ENCODE measurements at places on chromosomes 12 and 14.
A peak's percentile ranks its signal among the peaks of the same experiment; 100 is the strongest.

DNA sequence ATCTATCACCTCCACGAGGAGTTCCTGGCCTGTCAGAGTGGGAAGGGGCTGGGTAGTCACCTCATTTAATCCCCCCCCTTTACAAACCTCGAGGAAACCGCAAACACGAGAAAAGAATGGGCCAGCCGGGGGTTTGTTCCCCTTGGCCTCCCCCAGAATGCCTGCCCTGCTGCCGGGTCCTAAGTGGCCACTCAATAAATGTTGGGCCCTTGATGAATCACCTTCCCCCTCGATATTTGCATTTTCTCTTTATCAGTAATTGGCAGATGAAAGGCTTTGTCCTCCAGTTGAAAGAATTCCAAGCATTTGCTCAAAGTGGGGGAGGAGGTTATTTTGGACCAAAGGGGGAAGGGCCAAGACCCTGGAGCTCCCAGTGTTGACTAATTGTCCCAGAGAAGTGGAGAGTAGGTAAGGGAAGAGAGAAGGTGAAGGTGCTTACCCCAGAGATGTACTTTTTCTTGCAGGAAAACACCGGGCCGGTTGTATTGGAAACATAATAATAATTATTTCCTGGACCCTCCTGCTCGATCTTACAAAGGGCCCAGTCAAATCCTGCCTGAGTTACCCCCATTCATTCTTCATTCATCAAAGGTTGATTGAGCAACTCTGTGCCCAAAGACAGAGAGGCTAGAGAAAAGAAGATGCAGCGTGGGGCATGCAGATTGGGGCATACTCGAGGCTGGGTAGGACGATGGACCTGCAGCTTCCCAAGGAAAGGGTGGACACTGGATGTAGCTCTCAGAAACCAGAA is 1.9 kb upstream of the KDM2B start:
- no peak for DNase-seq

DNA sequence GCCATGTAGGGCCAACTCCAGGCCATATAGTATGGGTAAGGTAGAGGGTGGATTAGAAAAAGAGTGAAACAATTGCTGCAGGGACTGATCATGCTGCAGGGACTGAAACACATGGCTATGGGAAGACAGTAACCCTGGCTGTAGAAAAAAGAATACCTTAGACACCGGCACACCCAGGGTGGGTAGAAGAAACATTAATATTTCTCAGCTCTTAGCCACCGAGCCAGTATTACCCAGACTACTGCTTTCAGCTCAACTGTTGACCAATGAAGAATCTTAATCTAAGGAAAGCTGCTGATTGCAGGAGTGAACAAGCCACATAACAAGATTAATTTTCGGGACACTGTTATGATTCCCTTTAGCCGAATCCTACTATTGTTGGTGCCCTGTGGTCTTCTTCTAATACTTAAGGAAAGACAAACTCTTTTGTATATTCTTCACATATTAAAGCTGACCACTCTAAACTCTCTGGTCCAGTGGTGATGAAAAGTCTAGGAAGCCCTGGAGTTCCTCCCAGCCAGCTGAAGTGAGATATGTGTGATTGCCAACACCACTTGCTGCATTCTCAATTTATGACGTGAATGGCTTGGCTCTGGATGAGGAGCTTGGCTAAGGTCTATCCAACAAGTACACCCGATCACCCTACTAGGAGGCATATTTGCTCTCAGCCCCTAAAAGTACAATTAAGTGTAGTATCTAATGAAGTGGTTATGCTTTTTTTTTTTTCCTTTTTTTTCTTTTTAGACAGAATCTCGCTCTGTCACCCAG is 69.2 kb downstream of the NOVA1 start:
- DNase-seq = peak; percentile 80

GRCh38 chr12:28966046-28966780 is 182.9 kb upstream of the FAR2 start:
- DNase-seq = peak; percentile 51

GRCh38 chr12:39205969-39206368 is 237.0 kb downstream of the KIF21A start:
- no peak for DNase-seq

DNA sequence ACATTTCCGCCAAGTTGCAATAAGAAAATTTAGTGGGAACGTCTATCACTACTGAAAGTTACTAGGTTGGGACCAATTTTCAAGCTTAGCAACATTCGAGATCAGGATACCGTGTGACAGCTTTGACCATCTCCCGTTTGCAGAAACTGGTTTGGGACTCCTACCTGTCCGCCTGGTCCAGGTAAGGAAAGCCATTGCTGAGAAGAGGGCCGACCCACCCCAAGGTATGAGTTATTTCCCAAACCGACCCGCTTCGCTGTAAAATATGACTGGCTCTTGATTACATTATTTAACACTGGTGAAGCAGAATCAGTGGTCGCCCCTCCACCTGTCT is 271 bp downstream of the DNAI7 start:
- no peak for DNase-seq

GRCh38 chr12:114668886-114669288 is 15.1 kb downstream of the TBX3 start:
- no peak for DNase-seq

DNA sequence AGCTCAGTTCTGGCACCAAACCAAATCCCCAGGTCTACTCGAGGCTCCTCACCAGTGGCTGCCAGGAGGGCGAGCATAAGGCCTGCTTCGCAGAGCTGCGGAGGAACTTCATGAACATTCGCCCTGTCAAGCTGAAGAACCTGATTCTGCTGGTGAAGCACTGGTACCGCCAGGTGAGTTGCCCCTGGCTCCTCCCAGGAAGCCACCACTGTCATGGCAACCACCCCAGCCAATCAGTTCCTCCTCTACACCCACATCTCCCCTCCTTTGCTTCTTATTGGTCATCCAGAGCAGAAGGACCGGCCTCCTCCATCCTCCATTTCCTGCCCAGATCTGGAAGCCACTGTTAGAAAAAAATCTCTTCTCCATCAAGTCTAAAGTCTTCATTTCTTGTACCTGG is 17.2 kb upstream of the OAS2 start:
- no peak for DNase-seq

DNA sequence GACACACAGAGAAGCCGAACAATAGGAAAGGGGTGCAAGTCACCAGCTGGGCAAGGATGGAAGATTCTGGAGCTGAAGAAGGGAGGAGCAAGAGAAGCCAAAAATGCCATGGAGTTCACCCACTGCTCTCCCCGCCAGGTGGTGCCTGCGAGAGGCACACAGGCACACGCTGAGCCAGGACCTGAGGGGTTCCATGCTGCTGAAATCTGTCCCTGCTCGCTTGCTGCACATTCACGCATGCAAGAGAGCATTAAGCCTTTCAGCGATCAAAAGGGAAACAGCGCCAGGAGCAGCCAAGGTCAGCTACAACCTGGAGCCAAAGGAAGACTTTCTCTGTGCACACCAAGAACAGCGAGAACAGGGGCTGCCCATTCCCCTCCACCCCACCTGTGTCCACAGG is 104.1 kb downstream of the ANO2 start:
- DNase-seq = no peak

- peak; percentile 40 for DNase-seq
Observed at GRCh38 chr12:19959353-19959752, 409.0 kb upstream of the PDE3A start.

DNA sequence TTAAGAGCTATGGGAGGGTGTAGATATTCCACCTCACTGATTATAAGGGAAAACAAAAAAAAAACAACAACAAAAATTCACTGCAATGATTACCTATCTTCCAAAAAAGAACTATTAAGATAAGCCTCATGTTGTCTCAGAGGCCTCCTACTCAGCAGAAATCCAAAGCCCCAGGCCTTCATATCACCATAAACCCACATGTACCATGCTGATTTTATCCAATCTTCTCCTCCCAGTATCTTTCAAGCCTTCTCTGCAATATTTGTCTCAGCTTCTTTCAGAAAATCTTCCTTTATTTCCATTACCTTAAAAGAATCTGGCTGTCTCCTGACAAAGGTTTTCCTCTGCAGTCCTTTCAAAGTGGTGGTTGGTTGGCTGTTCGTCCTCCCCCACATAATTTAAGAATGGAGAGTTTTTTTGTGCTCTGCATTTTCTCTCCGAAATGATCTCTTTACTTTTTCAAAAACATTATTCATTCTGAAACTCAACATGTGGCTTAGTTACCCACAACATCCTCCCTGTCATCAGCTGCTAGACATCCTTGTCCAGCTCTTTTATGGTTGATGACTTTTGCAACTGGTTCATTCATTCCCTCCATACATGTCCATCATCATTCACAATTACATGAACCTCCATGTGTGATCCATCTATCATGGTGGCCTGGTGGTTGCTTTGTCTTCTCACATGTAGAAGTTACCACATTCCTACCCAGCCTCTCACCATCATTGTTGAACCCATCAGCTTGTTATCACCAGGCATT is 2.9 kb upstream of the EPYC start:
- no peak for DNase-seq

DNA sequence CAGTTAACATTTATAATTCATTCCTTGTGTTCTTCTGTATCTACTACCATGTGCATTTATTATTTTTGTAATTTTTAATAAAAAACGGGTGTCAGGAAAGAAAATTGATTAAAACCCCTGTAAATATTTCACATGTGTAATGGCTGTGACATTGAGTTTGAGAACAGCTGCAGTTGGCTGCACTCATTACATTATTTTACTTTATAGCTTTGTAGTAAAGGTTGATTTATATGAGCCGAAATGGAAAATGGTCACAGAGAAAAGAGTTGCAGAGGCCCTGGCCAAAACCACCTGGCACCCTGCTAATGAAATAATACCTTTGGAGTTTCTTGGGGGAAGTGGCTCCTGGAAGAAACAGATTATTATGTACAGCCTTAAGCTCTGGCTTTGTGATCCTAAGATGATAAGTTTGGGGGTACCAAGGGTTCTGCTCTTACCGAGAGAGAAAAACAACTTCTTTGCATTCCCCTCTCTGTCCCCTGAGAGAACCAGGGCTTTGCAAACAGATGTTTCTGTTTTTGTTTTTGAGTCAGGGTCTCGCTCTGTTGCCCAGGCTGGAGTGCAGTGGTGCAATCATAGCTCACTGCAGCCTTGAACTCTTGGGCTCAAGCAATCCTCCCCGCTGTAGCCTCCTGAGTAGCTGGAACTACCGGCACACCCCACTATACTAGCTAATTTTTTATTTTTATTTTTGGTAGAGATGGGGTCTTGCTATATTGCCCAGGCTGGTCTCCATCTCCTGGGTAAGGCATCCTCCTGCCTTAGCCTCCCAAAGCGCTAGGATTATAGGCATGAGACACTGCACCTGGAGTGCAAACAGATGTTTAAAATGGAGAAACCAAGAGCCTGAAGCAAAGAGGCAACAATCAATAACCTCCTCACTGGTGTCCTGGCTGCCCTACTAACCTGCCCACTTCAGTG is 9.7 kb upstream of the DYNLL1 start:
- no peak for DNase-seq

GRCh38 chr12:107931761-107932160 is 157.3 kb downstream of the ASCL4 start:
- no peak for DNase-seq

GRCh38 chr12:107525719-107526554 is 159.7 kb upstream of the PWP1 start:
- no peak for DNase-seq

DNA sequence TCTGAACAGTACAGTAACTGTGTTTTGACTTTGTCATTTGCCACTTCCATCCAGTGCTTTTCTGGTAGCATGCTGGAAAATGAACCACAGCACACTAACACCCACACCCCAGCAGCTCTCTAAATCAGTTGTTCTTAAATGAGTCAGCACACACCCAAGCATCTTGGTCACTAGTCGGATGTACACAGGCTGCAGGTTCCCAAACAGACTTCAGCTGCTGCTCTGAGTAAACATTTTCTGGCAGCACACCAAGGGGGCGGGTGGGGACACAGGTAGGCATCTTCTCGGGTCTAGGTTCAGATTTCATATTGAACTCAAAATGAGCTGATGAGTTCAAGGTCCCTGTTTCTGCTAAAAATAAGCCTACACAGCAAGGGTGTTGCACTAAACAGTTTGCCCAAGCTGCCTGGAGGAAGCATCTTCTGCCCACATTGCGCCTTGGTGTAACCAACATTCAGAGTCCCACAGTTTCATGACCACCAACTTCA is 39.8 kb downstream of the IFNG start:
- no peak for DNase-seq

GRCh38 chr12:60194678-60195077 is 598.8 kb downstream of the SLC16A7 start:
- peak; percentile 42 for DNase-seq

DNA sequence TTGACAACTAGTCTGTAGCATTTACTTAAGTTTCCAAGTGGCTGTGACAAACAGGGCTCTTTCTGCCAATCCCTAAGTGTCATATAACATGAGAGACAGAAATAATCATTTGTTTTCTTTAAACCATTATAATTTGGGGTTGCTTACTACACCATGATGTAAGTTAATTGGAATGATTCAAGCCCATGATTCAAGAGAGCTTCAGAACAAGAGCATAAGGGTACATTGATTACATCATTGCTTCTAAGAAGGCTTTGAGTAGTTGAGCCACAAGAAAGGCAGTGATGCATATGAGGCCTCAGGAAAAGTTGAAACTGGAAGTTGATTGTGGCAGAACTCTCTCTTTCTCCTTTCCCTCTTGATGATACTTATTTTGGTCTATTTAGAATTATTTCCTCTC is 444.0 kb downstream of the CCER1 start:
- DNase-seq = peak; percentile 78

- DNase-seq = no peak
Observed at GRCh38 chr12:124517260-124518050, 50.0 kb downstream of the NCOR2 start.

GRCh38 chr14:81682701-81683100 is 149.0 kb upstream of the SEL1L start:
- no peak for DNase-seq

DNA sequence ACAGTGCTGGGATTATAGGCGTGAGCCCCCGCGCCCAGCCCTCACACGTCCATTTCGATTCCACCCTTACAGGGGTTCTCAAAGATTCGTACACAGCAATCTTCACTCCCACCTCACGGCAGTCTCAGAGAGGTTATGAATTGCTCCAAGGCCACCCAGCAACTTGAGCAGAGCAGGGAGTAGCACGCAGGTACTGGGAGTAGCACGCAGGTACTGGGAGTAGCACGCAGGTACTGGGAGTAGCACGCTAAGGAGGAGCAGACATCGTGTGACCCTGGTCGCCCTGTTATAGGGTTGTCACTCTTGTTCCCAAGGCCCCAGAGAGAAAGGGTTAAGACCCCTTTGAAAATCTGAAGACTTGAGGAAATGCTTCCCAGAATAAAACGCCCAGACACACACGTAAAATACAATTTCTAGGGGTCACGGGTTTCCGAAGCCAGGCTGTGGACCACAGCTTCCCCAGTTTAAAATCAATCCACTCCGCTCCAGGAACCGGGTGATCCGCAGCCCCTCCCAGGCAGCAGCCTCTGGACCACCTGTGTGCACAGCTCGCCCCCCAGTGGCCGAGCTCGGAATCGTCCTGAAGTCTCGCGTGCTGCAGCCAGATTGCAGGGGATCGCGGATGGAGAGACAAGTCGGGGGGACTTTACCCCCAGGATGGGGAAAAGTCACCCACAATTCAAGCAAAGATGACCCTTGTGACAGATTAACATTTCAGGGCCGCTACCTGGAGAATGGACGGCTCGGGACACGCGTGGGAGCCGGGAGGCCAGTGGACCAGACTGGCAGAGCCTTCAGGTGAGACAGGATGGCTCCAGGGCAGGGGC is 92.0 kb downstream of the SCARB1 start:
- DNase-seq = peak; percentile 68
